CD4-positive, alpha-beta T cell treated with Interleukin-6 at 100 ng/mL for 8 hours (primary cell): ENCODE measurements at places on chromosomes 13 and 19.

DNA sequence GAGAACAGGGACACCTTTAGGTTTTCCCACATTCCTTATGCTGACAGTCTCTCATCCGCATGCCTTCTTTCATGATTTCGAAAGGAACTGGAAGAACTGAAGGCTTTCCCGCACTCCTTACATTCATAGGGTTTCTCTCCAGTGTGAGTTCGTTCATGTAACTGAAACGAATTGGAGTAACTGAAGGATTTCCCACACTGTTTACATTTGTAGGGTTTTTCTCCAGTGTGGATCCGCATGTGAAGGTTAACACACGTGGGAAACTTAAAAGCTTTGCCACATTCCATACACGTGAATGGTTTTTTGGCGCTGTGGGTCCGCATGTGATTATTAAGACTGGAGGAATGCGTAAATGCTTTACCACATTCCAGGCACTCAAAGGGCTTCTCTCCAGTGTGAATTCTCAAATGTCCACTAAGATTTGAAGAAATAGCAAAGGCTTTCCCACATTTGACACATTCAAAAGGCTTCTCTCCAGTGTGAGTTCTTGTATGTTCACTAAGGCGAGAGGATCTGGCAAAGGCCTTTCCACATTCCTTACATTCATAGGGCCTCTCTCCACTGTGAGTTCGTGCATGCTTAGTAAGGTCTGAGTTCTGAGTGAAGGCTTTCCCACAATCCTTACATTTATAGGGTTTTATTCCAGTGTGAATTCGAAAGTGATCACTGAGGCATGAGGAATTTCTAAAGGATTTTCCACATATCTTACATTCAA is 22.0 kb downstream of the ZNF266 start:
- DNase-seq, result no peak

DNA sequence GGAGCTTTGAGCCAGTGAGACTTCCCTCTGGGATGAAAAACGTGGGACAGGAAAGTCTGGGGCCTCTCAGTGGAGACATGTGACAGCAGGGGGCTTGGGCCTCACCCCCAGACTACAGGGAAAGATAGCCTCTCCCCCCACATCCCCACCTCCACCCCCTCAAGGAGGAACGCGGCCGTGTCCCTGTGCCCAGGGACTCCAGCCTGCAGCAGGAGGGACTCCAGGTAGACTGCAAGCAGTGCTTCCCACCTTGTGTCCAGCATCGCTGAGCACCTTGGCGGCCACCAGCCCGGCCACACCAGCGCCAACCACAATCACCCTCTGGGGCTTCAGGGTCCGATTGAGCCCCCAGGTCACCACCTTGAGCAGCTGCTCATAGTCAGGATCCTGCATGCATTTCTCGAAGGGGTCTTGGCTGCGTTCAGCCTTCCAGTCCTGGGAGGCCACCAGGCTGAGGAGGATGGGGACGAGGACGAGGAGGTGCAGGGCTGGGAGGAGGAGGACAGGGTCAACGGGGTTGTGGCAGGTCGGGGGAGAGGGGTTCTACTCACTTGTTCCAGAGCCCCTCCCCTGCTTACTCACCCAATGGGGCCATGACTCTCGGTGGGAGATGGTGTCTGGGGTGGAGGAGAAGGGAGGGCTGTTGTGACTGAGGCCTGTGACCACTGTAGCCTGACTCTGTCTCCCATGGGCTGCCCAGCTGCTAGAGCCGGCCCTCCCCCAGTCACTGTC is 955 bp downstream of the IL4I1 start:
- DNase-seq, result no peak

- DNase-seq, result no peak
Measured at GRCh38 chr19:40407714-40408597, 5.2 kb downstream of the PRX start.

DNA sequence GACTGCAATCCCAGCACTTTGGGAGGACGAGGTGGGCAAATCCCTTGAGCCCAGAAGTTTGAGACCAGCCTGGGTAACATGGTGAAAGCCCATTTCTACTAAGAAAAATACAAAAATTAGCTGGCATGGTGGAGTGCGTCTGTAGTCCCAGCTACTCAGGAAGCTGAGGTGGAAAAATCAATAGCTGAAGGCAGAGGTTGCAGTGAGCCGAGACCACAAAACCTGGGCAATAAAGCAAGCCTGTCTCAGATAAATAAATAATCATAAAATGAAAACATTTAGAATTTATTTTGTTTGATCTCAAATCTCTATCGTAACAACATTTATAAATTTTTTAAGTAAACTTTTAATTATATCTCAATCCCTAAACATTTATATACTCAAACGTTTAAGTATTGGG is 36.6 kb downstream of the USP12 start:
- DNase-seq, result no peak

GRCh38 chr13:32206097-32206740 is 108.9 kb downstream of the ZAR1L start:
- DNase-seq, result no peak

DNA sequence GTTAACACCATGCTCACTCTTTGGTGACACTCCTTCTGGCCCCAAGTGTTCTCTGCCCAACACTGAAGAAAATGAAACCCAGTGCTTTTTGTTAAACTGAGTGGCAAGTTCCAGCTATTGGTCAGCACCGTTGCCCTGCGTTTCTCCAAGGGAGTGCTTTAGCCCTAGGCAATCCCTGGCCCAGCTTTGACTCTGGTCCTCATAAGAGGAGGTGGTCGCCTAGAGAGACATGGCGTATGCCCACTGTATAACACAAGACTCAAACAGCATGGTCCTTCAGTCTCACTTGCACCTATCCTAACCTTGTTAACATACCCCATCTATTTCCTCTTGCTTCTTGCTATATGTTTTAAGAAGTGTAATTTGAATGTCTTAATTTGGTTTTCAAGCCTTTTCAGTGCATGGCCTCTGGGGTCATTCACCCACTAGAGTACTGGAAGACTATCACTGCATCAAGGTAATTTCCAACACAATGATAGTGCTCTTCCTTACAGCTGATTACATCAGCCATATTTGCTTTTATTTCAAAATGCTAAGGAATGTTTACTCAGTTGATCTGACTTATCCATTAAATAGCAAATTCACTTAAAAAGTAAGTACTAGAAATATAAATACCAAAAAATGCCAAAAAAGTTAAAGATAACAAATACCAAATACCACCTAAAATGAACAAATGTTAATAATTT is 190.5 kb upstream of the SOX21 start:
- no peak for DNase-seq

DNA sequence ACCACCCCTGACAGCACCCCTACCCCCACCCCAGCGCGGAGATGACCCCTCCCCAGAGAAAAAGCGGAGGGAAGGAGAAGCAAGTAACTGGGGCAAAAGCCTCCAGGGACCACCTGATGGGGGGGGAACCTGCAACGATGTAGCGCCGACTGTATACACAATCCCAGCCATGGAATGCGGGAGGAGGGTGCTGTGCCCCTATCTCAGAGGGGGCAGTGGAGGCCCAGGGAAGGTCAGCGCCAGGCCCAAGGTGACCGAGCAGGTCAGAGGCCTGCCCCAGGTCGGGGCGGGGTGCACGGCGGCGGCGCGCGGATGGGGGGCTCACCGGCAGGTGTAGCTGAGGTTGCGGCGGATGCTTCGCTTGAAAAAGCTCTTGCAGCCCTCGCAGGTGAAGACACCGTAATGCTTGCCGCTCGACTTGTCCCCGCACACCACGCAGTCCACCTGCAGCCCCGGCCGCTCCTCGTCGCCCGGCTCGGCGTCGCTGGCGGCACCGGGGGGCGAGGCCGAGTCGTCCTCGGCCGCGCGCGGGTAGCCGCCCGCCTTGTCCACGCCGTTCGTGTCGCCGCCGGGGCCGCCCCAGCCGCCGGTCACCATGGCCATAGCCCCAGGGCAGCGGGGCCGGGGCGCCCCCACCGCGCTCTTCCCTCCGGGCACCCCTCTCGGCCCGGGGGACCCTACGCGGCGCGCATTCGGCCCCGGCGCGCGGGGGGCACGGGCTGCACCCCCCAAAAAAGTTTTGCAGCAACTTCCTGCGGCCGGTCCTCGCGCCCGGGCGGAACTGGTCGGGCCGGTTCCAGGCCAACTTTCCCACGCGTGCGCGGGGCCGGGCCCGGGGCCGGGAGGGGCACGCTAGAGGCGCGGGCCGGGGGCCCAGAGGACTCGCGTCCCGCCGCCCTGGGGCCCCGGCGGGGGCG is 843 bp downstream of the NR2F6 start:
- no peak for DNase-seq
